HTR-8/SVneo (cell line): ENCODE measurements at places on chromosomes 13 and 19.

- DNase-seq, result no peak
Measured at GRCh38 chr19:46494146-46494940, 1.3 kb downstream of the PNMA8B start.

DNA sequence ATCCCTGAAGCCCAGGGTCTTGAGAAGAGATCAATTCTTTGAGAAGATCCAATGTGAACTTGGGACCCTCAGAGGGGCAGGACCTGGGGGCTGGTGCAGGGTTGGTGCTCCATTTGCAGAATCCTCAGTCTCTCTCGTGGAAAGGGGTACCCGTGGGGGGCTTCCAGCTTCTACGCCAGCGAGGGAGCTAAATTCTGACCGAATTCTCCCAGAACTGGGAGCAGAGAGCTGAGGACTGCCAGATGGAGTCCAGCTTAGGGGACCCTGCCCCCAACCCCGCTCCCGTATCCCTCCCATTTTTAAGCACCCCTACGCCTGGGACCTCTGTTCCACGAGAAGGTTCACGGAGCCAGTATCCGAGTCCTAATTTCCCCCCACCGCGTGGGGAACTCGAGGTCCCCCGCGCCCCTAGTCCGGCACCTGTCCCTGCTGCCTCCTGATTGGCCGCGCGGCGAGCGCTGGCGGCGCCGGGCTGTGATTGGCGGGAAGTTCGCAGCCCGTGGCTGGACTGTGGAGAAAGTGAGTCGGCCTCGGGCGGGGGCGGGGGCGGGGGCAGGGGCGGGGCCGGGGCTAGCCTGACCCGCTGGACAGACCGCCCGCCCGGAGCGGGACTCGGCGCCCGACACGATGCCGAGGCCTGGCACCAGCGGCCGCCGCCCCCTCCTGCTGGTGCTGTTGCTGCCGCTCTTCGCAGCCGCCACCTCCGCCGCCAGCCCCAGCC lies 4.4 kb upstream of the LTBP4 start:
- DNase-seq, result peak; percentile 90

DNA sequence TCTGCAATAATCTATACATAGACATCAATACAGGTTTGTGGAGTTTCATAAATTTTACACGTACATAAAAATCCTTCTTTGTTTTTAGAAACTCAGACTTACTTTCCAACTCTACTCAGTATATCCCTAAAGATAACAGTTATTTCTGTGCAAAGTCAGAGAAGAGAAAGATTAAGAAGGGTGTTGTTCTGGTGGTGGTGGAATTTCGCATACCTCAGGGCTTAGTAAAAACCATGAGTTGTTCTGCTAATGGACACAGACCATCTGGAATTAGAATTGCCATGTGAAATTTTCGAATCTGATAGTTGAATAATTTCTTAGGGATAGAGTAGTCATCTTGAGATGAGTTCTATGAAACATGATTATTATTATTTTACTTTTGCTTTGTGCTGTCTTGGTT lies 102.7 kb downstream of the ZAR1L start:
- DNase-seq, result no peak

DNA sequence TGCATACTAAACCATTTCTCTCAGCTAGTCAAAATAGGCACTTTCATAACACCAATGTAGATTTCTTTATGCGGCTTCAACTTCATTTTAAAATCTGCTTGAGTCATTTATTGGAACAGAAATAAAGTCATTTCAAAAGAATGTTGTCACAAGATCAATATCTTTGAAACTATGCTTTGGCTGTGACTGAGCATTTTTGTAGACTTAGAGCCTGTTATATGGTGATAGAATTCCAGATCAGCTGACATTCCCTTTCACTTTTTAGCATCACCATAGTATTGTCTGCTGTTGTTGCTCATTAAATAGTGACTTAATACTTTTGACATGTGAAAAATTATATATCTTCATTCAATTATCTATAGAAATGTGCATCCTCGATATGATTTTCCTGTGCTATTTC lies 279.2 kb upstream of the PRR20A start:
- peak; percentile 5 for DNase-seq

DNA sequence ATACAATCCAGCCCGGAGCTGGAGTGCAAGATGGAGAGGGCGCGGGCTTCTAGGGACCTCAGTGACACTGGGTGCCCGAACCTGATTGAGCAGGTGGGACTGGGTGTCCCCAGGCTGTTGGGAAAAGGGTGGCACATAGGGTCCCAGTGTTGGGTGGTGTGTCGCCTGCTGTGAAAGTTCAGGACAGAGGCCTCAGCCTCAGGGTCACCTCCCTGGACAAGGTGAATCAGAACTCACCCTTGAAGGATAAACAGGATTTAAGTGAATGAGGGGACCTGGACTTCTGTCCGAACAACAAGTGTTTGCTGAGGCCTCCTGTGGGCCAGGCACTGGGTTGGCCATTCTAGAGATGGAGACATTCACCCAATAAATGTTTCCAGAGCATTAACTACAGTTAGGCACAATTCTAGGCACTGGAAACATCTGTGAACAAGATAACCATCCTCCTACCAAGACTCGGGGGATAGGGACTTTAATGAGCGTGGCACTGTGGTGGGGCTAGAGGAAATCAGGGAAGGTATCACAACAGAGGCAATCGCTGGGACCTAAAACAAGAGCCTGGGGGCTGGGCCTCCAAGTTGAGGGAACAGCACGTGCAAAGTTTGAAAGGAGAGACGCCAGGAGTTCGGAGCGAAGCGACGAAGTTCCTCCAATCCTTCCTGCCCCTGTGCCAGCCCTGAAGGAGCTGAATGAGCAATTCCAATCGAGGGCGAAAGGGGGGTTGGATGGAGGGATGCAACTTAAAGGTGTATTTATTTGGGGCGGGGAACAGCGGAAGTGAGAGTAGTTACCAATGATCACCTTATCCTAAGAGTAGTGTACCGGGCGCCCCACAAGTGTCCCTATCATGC lies 921 bp upstream of the POLD1 start:
- no peak for DNase-seq

- DNase-seq, result no peak
Measured at GRCh38 chr19:36244066-36244465, 29.2 kb downstream of the ZNF146 start.

DNA sequence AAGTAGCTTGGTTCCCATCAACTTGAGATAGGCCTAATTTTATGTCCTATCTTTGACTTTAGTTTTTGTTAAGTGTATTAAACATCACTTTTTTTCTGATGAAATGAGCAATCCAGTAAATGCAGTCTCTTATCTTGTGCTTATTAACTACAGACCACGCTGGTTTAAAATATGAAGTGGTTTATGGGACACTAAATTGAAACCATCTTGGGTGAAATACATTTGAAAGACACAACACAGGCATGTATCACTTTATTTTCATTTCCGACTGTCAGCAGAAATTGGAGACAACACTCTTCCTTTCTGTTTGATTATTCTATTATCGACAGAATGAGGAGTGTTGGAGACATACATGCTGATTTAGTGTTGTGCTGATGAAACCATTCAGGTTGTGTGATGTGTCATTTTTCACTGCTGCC lies 447.7 kb downstream of the GPC6 start:
- no peak for DNase-seq

- no peak for DNase-seq
Measured at GRCh38 chr13:36639610-36640009, 34.2 kb upstream of the SERTM1 start.

DNA sequence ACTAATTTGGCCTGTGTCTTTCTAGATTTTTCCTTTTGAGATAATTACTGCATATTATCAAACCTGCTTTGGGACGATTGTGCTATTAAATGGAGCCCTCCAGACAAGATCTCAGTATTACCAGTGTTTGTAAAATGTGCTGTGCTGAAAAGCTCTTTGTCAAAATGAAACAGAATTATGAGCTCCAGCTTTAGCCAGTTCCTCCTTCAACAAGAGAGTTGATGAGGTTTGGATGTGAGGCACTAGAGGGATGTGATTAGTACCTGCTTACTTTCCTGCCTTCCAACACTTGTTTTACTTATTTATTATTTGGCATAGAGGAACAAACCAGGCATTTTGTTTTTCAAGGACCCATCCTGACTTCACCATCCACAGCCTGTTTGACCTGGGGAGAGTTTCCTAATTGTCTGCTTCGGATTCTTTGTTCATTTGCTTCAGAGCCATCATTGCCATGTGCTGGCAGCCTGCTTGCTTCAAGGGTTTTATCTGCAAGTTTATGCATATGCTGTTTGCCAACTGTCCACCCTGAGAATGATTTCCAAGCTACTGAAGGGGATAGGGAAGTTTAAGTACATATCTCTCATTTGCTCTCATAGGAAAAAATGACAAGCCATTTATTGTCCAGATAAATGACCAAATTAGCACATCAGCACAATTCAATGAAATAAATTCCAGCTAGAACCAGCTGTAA lies 32.9 kb upstream of the CPB2 start:
- no peak for DNase-seq

GRCh38 chr13:50450279-50450678 lies 393.2 kb downstream of the DLEU7 start:
- DNase-seq, result no peak

GRCh38 chr13:47499358-47500150 lies 501.5 kb downstream of the SUCLA2 start:
- DNase-seq, result no peak

- DNase-seq, result no peak
Measured at GRCh38 chr13:28583651-28584091, 75.3 kb upstream of the POMP start.

DNA sequence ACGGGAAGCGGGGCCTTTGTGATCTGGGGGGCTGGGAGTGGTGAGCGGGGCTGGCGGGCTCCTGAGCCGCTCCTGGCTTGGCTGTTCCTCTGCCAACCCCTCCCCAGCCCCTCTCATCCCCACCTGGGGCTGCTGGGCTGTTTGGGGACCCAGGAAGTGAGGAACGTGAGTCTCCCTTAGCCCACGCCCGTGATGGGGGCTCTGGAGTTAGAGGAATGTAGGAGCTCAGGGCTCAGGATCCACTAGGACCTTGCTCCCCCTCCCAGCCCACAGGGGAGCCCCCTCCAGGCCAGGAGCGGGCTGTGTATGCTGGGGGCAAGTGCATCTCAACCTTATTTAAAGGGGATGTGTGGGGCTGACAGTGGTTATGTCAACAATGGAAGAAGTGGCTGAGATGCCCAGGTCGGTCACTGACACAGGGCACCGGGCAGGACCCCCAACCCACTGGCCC lies 134.1 kb downstream of the URI1 start:
- no peak for DNase-seq

GRCh38 chr13:62799038-62799535 lies 1383.4 kb upstream of the PCDH20 start:
- DNase-seq, result no peak

GRCh38 chr19:42255766-42256745 lies 1.1 kb upstream of the ERF start:
- DNase-seq, result no peak

- no peak for DNase-seq
Measured at GRCh38 chr13:67318860-67319259, 88.7 kb upstream of the PCDH9 start.

GRCh38 chr19:29761575-29762232 lies 46.6 kb upstream of the C19orf12 start:
- no peak for DNase-seq

DNA sequence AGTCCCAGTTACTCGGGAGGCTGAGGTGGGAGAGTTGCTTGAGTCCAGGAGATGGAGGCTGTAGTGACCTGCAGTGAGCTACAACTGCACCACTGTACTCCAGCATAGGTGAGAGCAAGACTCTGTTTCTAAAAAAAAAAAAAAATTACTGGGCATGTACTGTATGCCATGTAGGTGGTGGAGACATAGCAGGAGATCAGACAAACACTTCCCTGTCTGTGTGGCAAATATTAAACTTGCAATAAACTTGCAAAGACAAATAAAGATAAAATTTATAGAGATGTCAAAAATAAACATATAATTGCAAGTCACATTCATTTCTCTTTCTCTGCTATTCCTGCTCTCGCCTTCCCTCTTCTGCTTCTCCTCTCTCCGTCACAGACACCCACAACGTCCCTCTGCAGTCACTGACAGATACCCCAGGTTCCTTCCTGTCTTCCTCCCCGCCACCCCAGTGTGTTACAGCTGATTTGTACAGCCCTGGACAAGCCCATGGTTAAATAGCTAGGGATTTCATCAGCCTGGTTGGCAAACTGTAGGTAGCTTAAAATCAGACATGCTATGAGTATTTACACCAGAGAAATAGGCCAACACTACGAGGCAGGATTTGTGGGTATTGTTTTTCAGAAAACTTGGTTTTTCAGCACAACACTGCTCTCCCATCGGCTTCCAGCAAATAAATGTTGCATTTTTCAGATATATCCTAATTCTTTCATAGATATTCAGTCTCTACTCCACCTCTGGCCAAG lies 1.3 kb upstream of the CD177 start:
- DNase-seq, result no peak

DNA sequence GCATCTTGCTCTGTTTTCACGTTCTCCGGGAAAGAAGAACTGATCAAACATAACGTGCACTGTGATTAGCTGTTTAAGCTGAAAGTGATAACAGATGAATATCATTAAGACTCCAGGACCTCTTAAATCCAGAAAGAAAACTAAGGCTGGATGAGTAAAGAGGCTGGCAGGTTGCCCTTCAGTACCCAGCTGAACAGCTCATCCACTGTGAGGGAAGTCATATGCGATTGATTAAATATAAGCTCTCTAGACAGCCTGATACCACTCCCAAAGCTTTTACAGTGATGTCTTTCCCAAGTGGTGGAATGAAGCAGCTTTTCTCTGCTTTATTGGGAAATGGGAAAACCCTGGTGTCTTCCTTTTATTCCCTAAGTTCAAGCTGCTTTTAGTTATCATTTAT lies 116.9 kb downstream of the EFNB2 start:
- DNase-seq, result no peak

DNA sequence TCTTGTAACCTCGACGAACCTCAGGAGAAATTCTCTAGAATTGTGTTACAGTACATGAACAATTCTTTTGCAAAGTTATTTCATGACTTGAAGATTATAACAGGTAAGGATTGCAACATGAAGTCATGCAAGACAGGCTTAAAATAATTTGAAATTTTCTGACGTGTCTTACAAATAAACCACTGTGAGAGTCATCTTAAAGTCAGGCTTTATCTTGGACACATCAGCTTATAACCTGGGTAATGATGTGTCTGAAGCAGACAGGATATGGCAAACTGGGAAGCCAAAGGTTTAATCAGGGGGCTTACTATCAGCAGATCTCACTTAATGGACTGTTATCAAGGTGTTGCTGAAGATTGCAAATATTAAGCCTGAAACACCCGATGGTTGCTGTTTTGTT lies 407.8 kb downstream of the KLF5 start:
- no peak for DNase-seq

GRCh38 chr19:46049597-46049996 lies 8.8 kb upstream of the IGFL4 start:
- DNase-seq, result no peak
